ENCODE measurements at places on chromosomes 13 and 19.
A peak's percentile ranks its signal among the peaks of the same experiment; 100 is the strongest.

GRCh38 chr19:46755077-46755852, 9.0 kb upstream of the STRN4 start:
- H3K4me3 ChIP-seq, result no peak overlapping the region
- H3K27ac ChIP-seq, result no peak overlapping the region
- H3K36me3 ChIP-seq, result peaks cover 18% of the 10 kb centered on the region
- no peaks in the 10 kb centered on the region for H3K27me3 ChIP-seq
- DNase-seq, result no peak
- H3K4me1 ChIP-seq, result peaks cover 4% of the 10 kb centered on the region

GRCh38 chr19:39388657-39389056, 2.2 kb downstream of the PAF1 start:
- peak overlapping the region; percentile 80 for H3K27ac ChIP-seq
- H3K36me3 ChIP-seq, result peaks cover 21% of the 10 kb centered on the region
- peak overlapping the region; percentile 44 for H3K4me3 ChIP-seq

DNA sequence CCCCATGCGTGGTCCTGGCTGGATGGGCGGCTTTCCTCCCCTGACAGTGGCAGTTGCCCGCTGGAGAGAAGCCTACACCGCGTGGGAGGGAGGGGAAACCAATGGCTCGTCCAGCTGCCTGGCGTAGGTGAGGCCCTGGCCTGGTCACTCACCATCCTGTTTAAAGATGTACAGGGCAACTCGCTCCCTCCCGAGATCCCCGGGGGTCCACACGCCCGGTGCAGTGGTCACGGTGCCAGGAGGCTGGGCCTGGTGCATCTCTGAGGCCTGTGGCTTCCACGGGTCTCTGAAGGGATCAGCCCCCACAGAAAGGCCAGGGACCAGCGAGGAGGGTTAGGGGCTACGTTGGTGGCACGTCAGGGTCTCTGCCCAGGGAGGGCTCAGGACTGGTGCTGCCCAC, 156.5 kb downstream of the KDM4B start:
- no peaks in the 10 kb centered on the region for H3K27me3 ChIP-seq
- H3K27ac ChIP-seq, result no peak overlapping the region
- H3K36me3 ChIP-seq, result peaks cover 14% of the 10 kb centered on the region
- H3K4me1 ChIP-seq, result peaks cover 41% of the 10 kb centered on the region
- DNase-seq, result no peak
- no peak overlapping the region for H3K4me3 ChIP-seq

- H3K4me1 ChIP-seq, result no peaks in the 10 kb centered on the region
- H3K27ac ChIP-seq, result no peak overlapping the region
- no peak overlapping the region for H3K4me3 ChIP-seq
- DNase-seq, result no peak
Measured at GRCh38 chr19:17590866-17591265, 35.4 kb downstream of the COLGALT1 start.

GRCh38 chr19:30498707-30499106, 126.5 kb downstream of the ZNF536 start:
- no peaks in the 10 kb centered on the region for H3K4me1 ChIP-seq
- H3K27me3 ChIP-seq, result peaks cover 48% of the 10 kb centered on the region
- no peaks in the 10 kb centered on the region for H3K36me3 ChIP-seq
- no peak overlapping the region for H3K27ac ChIP-seq

DNA sequence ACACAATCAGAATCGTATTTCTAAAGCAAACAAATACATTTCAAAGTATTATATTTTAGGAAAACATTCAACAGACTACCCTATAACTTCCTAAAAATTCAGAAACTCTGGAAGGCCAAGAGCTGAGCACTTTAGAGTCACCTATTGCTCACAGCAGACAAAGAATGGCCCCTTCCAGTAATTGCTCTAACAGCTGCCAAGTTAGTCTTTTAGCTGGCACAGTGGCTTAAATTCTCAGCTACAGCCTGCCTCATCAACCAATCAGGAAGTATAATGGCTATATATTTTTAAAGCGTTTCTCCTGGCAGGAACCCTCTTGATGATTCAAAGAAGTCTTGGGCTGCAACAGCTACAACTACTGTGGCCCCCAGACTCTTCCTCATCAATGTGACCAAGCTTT, 14.9 kb upstream of the SLITRK5 start:
- DNase-seq, result no peak
- H3K4me3 ChIP-seq, result no peak overlapping the region
- no peak overlapping the region for H3K27ac ChIP-seq
- H3K4me1 ChIP-seq, result no peaks in the 10 kb centered on the region

GRCh38 chr13:113078902-113079780, 26.4 kb upstream of the F7 start:
- H3K4me3 ChIP-seq, result no peak overlapping the region
- H3K4me1 ChIP-seq, result peaks cover 7% of the 10 kb centered on the region
- no peak for DNase-seq
- no peak overlapping the region for H3K27ac ChIP-seq

DNA sequence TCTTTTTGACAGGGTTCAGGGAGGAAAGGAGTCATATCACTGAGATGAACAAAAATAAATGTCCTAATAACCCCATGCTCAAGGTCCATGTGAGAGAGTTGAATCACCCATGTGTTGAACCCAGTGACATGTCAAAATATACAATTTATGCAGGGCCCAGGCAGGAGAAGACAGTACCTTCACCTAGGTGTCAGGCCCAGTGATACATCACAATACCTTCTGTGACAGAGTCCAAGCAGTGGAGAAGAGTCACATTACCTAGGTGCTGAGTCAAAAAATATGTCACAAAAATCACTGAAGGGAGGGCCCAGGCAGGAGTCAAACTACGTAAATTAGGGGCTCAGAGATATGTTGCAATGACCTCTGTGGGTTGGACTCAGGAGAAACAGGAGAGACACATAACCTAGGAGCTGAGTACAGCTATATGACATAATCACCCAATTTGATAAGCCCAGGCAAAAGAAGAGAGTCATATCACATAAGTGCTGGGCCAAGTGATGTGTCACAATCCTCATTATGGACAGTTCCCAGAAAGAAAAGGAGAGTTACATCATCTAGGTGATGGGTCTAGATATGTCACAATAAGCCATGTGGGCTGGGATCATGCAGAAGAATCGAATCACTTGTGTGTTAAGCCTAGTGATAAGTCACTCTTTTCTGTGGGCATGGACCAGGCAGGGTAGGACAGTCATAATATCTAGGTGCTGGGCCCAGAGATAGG, 13.8 kb upstream of the ZNF724 start:
- no peaks in the 10 kb centered on the region for H3K27me3 ChIP-seq
- no peak overlapping the region for H3K4me3 ChIP-seq
- H3K27ac ChIP-seq, result no peak overlapping the region
- DNase-seq, result no peak

- H3K4me3 ChIP-seq, result no peak overlapping the region
- peaks cover 9% of the 10 kb centered on the region for H3K4me1 ChIP-seq
- H3K27me3 ChIP-seq, result peaks cover 31% of the 10 kb centered on the region
- H3K36me3 ChIP-seq, result no peaks in the 10 kb centered on the region
- H3K27ac ChIP-seq, result no peak overlapping the region
Measured at GRCh38 chr19:1495051-1495798, 4.2 kb downstream of the REEP6 start.

DNA sequence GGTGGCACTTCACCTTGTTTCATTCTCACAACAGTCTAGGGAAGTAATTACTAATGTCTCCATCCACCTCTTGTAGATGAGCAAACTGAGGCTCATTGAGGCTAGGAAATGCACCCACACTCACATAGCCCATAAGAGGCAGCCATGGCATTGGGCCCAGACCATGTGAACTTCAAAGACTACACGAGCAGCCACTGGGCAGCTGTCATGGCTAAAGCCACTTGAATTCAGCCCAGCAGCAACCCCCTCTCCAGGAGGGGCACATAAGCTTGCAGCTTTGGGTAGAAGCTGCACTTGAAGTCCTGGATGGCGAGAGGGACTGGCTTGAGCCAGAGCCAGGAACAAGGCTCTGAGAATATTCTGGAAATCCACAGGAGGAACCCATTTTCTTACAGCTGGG, 13.4 kb downstream of the ALOX5AP start:
- peaks cover 12% of the 10 kb centered on the region for H3K4me1 ChIP-seq
- peaks cover 3% of the 10 kb centered on the region for H3K27me3 ChIP-seq
- H3K27ac ChIP-seq, result no peak overlapping the region
- H3K4me3 ChIP-seq, result no peak overlapping the region

GRCh38 chr19:33686687-33687480, 65.1 kb downstream of the CHST8 start:
- H3K4me1 ChIP-seq, result peaks cover 11% of the 10 kb centered on the region
- peaks cover 46% of the 10 kb centered on the region for H3K27me3 ChIP-seq
- DNase-seq, result no peak
- H3K36me3 ChIP-seq, result no peaks in the 10 kb centered on the region
- no peak overlapping the region for H3K4me3 ChIP-seq

DNA sequence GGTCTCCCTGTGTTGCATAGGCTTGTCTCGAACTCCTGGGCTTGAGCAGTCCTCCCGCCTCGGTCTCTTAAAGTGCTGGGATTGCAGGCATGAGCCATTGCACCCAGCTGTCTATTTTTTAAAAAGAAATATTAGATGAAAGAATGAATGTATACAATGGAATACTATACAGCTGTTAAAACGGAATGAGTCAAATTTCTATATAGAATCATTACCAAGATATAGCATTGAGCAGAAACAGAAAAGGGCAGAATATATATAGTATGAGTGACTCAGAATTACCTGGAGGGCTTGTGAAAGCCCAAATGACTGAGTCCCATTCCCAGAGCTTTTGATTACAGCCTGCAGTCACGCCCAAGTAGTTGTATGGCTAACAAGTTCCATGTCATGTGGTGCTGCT, 4.4 kb downstream of the DACT3 start:
- H3K36me3 ChIP-seq, result peaks cover 3% of the 10 kb centered on the region
- no peak overlapping the region for H3K27ac ChIP-seq
- peaks cover 17% of the 10 kb centered on the region for H3K4me1 ChIP-seq
- no peak overlapping the region for H3K4me3 ChIP-seq
- H3K27me3 ChIP-seq, result peaks cover 20% of the 10 kb centered on the region

GRCh38 chr19:6071875-6072274, 38.4 kb downstream of the RFX2 start:
- peaks cover 9% of the 10 kb centered on the region for H3K4me1 ChIP-seq
- H3K27ac ChIP-seq, result no peak overlapping the region
- H3K36me3 ChIP-seq, result no peaks in the 10 kb centered on the region

GRCh38 chr13:65725006-65725405, 1505.1 kb downstream of the PCDH9 start:
- H3K36me3 ChIP-seq, result peaks cover 1% of the 10 kb centered on the region
- DNase-seq, result no peak
- no peak overlapping the region for H3K4me3 ChIP-seq
- H3K27me3 ChIP-seq, result no peaks in the 10 kb centered on the region
- H3K27ac ChIP-seq, result peak overlapping the region; percentile 73
- H3K4me1 ChIP-seq, result peaks cover 10% of the 10 kb centered on the region
